ENCODE measurements at places on chromosomes 3 and 15.
A peak's percentile ranks its signal among the peaks of the same experiment; 100 is the strongest.

- no peak for DNase-seq
Measured at GRCh38 chr3:13708871-13709595, 160.1 kb downstream of the FBLN2 start.

GRCh38 chr3:160041465-160041864 lies 52.8 kb downstream of the IL12A start:
- no peak for DNase-seq

GRCh38 chr3:196423044-196423781 lies 9.0 kb downstream of the UBXN7 start:
- DNase-seq: no peak

GRCh38 chr3:52892625-52893311 lies 4.6 kb downstream of the STIMATE start:
- peak; percentile 48 for DNase-seq

DNA sequence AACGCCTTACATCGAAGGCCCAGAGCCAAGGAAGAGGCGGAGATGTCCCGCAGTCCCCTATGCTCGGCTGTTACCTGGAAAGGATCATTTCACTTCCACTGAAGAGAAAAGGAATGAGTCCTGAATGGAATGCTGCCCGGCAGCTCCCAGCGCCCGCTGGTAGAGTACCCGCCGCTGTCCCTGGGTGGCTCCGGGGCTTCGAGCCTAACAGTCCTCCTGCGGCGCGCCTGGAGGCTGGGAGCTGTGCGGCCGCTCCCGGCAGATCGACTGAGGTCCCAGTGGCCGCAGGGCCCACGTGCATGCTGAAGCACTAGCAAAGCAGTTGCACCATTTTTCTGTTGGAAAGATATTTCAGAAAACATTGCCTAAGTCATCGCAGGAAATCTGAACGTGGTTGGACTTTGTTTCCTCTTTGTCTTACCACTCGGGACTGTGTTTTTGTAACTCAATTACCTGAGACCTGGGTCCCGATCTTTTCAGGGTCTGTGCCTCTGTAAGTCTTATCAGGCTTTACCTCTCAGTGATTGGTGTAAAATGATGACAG lies 984 bp downstream of the RNU6-1 start:
- peak; percentile 30 for DNase-seq

- DNase-seq: peak; percentile 57
Measured at GRCh38 chr3:161395115-161396012, 24.0 kb upstream of the SPTSSB start.

GRCh38 chr3:133659806-133660205 lies 1.9 kb downstream of the TOPBP1 start:
- DNase-seq: no peak

DNA sequence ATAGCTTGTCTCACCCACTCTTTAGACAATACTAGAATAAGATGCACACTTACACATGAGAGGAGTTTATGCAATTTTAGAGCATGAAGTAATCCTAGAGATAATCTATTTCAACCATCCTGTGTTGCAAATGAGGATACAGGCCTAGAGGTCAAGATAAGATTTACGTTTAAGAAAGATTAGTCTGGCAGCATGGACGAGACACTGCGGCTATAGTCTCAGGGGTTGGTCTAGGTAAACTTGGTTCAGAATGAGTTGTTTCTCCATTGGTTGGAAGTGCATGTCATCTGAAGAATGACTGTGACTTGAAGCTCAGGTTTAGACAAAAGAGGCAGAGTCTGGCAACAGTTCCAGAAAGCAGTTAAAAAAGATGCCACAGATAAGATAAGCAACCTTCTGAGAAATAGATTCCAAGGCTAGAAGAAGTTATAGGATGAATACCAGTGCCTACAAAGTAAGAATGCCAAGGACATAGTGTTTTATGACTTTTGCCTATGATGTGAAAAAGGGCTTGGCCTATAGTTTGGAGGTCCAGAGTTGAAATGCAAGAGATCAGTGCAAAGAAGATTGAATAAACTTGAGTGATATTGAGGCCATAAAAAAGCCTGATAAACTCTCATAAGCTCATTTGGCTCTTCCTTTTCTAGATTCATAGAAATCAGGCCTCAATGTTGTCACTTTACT lies 631.0 kb downstream of the SQOR start:
- DNase-seq: no peak

GRCh38 chr3:58577269-58577821 lies at the start of gene FAM107A:
Gene FAM107A (minus strand): TSS chr3:58577391. CDS start chr3:58569860, 7,531 bp downstream.
- peak; percentile 47 for DNase-seq

GRCh38 chr15:48176112-48176511 lies 2.0 kb downstream of the MYEF2 start:
- DNase-seq: no peak

DNA sequence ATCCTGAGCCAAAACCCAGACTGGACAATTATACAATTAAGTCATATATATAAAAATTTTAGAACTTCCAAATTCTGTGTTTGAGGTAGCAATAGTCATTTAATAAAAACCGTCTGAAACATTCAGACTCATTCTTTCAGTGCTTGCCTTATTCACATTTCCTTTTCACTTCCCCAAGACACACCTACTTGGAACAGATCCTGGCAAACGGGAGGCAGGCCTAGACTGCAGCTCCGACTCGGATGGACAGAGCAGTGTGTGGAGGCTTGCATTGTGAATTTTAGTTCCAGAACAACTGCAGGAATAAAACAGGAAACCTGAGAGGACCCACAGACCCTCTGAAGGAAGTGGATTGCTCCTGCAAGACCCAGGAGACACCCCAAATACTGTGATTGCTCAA lies 341.4 kb downstream of the CNTN3 start:
- peak; percentile 7 for DNase-seq

DNA sequence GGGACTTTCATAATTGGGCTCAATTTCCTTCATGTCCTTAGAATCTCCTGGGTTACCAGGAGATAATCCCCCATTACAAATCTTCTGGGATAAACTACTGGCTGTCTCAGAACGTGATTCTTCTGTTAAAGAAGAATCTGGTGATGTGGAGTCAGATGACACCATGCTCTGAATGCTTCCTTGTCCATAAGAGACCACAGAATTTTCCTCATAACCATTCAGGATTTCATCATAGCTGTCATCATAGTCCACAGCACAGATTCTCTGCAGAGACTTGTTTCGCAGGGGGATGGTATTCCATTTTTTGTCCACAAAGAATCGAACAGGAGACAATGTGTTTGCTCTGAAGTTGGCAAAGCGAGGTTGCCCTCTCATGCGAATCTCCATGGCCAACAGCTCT lies 109.8 kb upstream of the TSPAN3 start:
- DNase-seq: peak; percentile 5

DNA sequence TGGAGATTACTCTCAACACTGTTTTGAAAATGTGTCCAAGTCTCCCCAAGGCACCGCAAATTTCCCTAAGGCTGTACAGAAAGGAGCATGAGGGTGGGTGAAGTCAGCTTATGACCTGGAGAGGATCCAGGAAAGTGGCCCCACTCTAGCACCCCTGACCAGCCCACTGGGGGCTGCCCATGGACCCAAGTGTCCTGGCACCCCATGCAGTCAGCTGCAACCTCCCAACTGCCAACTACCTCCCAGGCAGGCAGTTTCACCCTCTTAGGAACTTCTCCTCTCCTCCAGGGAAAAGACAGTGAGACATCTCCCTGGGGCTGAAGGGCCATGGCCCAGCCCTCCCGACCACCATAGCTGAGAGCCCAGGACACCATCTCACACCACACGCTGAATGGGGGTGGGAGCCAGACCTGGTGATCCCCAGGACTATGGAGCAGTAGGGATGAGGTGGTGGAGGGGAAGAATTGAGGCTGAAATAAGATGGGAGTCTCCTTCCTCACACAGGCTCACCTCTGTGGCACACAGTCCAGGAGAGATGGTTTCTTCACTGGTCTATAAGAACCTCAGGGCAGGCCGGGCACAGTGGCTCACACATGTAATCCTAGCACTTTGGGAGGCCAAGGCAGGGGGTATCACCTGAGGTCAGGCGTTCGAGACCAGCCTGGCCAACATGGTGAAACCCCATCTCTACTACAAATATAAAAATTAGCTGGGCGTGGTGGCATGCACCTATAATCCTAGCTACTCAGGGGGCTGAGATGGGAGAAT lies 104.4 kb downstream of the DAPK2 start:
- no peak for DNase-seq

DNA sequence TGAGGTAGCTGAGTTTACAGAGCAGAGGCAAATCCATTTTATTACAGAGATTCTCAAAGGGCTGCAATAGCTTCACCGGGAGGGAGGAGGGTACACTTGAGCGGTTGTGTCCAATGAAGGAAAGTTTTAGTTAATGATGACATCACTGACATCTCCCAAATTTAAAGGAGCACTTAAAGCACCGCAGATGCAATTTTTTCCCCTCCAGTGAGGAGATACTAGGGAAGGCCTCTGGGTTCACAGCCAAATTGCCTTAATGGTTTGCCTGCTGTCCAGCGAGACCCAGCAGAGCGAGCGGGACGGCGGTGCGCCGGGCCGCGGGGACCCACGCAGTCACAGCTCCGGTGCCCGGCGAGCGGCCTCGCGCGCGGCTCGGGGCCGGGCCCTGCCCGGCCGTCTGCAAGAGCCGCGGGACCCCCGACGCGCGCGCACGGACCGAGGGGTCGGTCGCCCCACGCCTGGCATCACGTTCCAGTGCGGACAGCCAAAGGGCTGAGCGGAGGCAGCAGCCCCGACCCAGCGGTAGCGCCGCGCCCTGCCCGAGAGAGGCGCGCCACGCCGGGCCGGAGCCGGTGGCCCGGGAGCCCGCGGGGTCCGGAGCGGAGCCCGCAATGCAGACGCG lies 160.5 kb upstream of the CHRNA7 start:
- DNase-seq: no peak

- peak; percentile 56 for DNase-seq
Measured at GRCh38 chr3:14451844-14452739, 49.7 kb downstream of the SLC6A6 start.

- DNase-seq: no peak
Measured at GRCh38 chr3:78977073-78977472, 790.7 kb downstream of the ROBO1 start.

DNA sequence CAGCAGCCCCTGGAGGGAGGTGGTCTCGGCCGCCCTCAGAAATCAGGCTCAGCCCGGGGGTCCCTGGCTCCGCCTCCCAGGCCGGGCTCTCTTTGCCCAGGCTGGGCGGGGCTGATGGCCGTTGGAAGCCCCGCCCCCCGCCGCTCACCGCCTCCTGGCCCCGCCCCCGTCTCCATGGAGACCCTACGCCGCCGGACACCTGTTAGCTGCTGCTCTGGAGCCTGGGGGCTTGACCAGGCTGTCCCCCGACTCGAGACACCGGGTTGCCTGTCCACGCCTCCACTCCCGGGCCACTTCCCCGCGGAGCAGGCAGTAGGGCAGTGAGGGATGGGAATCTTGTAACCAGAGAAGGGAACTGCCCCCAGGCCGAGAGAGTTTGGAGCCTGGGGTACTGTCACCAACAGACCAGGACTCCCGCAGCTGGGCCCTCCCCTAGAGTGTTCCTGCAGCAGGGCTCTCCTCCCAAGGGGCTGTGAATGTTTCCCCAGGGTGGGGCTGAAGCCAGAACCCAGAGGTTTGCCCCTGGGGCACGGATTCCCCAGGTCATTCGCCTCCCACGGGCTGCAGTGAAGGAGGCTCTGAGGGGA lies 27.8 kb upstream of the RPL32 start:
- DNase-seq: no peak

- no peak for DNase-seq
Measured at GRCh38 chr3:112425858-112426750, 73.2 kb downstream of the BTLA start.

Measured in bronchial epithelial cell (primary cell).